ENCODE measurements at places on chromosomes 11 and 22. TPM values are rescaled to one million over a fixed set of nuclear protein-coding genes. Genes with fewer than 3 reads are reported as not detected.

GRCh38 chr11:72719144-72719543 lies 33.1 kb downstream of the ARAP1 start:
- DNase-seq: peak; percentile 64

DNA sequence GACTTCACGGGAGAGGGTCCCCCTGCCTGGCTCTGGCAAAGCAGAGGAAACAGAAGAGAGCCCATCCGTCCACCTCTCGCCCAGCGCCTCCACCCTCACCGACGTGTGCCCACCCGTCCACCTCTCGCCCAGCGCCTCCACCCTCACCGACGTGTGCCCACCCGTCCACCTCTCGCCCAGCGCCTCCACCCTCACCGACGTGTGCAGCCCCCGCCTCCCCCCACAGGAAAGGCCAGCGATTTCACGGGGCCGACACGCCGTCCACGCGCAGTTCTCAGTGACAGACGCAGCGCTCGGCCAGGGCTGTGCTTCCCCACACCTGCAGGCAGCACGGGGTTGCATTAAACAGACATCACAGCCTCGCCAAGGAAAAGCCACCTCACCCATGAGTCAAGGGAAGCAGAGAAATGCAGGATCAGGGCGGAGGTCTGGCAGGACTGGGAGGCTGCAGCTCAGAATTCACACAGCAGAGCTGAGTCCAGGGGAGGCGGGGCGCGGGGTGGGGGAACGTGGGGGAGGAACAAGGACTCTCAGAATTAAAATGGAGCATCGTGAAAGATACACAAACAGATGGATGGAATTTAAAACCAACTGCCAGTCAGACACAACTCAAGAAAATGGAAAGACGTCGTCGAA lies 377.7 kb downstream of the BRD1 start:
- no peak for DNase-seq

GRCh38 chr11:69947059-69947792 lies 128.0 kb upstream of the FGF3 start:
- peak; percentile 29 for DNase-seq

Gene CHID1
- total RNA-seq: 54.5 TPM

DNA sequence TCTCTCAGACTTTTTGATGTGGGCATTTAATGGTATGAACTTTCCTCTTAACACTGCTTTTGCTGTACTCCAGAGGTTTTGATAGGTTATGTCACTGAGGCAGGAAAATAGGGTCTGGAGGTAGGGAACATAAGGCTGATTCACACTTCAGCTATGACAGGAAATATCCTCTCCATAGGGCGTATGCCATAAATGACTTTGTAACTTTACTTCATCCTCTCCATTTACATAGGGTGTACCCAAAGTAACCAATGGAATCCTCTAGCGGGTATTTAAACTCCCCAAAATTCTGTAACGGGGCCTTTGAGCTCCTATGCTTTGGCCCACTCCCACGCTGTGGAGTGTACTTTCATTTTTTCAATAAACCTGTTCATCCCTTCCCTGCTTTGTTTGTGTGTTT lies 49.5 kb downstream of the OR2AT4 start:
- no peak for DNase-seq

Gene CD3E
- not detected for total RNA-seq

- DNase-seq: peak; percentile 13
Observed at GRCh38 chr11:131809203-131809918, 438.9 kb downstream of the NTM start.

Gene OR51B2
- total RNA-seq: 1.5 TPM

- peak; percentile 56 for DNase-seq
Observed at GRCh38 chr11:2885017-2885677, 428 bp downstream of the CDKN1C start.

DNA sequence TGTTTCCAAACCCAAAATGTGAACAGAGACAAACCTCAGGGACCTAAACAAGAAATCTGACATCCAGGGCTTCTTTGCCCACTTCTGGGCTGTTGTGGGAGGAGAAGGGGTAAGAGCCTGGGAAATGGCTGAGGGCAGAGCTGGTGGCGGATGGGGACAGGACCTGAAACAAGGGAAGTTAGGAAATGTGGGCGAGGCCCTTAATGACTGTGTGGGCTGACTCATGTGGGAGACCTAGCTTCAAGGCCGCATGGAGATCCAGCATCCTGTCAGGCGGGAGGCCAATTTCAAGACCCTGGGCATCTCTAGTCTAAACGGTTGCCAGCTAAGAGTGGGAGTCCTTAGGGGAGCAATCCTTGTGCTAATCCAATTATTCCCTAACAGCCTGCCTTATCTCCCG lies 2.1 kb upstream of the OAF start:
- DNase-seq: peak; percentile 84

DNA sequence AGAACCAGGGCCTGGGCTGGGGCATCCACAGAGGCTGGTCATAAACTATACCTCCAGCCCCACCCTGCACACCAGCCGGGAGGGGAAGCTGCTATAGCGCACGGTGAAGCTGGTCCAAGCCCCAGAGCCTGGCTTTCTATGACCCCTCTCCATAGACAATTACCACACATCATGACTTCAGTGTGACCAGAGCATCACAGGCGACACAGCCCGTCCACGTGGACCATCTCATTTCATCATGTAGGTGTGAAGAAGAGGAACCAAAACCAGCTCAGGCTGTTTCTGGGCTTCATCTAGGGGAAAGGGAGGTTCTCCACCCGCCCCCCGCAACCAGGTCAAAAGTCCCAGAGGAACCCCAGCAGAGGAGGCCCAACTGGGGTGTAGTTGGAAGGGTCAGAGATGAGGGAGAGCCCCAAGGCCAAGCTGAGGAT lies 3.0 kb downstream of the CXCR5 start:
- DNase-seq: no peak

- DNase-seq: peak; percentile 22
Observed at GRCh38 chr11:68146010-68146540, 24.9 kb upstream of the CHKA start.

GRCh38 chr22:45013138-45013537 lies 3.3 kb upstream of the PHF21B start:
- DNase-seq: no peak

Gene MAPK1
- total RNA-seq: 40.6 TPM

DNA sequence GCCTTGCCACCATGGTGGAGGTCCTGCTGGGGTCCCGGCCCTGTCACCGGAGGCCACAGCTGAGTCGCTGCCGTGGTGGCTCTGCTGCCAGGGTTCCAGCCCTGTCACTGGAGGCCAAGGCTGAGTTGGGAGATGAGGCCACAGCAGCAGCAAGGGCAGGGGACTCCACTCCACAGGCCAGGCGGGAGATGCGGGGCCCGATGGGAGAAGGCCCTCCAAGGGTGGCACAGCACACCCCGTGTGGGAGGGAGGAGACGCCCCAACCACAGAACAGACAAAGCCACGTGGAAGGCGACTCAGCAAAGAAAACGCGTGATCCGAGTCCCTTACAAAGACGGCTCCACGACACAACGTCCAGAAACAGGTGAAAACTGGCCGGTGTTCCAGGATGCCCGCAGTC lies 159.3 kb downstream of the BRD1 start:
- DNase-seq: no peak

DNA sequence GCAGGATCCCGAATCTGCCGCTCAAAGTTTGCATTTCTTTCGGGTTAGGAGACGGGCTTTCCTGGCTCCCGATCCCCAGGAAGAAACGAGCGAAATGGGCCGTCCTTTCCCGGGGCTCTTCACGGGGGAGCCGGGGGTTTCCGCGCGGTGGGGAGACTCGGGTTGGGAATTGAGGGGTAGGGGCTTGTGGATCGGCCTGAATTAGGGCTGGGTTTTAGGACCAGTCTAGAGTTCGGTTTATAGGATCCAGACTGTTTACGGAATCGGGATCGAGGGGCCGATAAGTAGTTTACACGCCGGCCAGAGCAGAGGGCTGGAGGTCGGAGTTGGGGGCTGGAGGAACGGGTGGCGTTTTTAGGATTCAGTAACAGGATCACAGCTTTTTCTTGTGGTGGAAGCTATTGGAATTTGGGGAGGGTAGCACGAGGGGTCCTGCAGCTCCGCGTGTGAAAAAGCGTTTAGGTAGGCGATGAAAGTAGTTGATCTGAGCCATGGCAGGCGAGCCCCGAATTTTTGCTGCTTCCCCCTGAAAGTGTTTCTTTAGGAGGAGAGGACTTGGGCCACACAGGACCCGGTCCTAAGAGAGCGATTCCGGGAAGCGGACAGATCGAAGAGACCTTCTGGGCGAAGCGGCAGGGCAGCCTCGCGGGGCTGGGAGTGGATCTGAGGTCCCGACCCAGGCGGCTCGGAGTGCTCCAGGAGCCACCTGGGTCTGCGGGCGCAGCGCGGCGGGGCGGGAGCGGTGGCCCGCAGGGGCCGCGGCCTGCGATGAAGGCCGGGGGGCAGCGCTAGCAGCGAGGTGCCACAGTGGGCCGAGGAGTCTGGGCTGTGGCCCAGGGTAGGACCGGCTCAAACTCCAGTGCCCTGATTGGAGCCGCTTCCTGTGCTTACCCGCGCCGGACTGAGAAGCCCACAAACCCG lies 1.6 kb downstream of the PKNOX2 start:
- DNase-seq: no peak

Gene TSKU
- total RNA-seq: 41.5 TPM

DNA sequence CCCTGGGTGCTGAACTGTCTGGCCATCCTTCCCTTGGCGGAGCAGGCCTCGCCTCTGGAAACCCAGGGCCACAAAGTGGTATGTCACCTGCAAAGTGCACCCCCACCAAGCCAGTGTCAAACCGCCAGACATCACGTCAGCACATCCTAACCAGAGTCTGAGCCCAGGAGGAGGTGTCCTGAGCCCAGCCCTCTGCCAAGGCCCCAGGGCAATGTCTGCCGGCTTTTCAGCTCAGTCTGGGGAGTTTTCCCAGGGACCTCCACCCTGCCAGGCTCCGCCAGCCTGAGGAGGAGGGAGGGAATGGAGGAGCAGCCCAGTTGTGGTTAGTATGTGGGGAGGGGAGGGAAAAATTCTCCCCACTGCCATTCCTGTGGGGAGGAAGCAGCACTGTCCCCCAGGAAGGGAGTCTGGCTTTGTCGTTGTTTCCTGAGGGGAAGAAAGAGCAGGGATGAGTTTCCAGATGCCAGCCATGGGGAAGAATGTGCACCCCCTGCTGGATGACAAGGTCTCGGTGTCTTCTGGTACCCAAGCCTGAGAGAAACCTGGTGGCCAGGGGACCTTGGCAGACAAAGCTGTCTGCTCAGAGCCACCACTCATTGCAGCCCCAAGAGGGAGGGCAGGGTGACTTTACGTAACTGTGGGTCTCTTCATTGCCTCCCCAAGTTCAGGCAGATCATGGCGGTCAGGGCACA lies 81.4 kb upstream of the CD82 start:
- DNase-seq: peak; percentile 13

Gene MMP27
- total RNA-seq: not detected

- peak; percentile 59 for DNase-seq
Observed at GRCh38 chr11:68212421-68213134, 518 bp downstream of the KMT5B start.

GRCh38 chr11:6219359-6219758 lies 14.0 kb downstream of the C11orf42 start:
- DNase-seq: peak; percentile 98

Gene OLFML1
- total RNA-seq: 0.96 TPM

GRCh38 chr11:69694781-69695180 lies 9.0 kb downstream of the FGF19 start:
- no peak for DNase-seq

Gene GTSE1
- total RNA-seq: 13.7 TPM

DNA sequence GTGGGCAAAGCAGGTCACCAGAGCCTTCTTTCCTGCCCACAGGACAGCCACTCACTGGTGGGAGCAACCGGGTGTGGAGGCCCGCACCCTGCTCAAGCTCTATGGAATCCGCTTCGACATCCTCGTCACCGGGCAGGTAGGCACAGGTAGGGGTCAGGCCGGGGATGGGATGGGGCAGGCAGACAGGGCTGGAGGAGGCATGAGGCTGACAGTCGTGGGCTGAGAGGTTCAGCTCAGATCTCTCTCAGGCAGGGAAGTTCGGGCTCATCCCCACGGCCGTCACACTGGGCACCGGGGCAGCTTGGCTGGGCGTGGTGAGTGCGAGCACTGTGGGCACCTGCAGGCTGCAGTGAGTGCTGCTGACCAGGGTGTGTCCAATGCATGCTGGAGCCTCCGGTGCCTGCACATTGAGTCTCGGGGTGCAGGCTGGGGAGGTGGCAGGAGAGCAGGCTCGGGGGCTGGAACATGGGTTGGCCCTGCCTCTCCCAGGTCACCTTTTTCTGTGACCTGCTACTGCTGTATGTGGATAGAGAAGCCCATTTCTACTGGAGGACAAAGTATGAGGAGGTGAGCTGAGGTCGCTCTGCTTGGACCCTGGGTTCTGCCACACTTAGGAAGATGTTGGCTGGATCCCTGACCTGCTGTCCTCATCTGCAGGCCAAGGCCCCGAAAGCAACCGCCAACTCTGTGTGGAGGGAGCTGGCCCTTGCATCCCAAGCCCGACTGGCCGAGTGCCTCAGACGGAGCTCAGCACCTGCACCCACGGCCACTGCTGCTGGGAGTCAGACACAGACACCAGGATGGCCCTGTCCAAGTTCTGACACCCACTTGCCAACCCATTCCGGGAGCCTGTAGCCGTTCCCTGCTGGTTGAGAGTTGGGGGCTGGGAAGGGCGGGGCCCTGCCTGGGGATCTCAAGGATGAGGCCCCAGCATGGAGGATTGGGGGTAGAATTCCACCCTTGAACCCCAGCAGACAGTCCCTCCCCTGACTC lies 6.3 kb downstream of the SLC7A4 start:
- DNase-seq: no peak

Gene DMC1
- 0.28 TPM for total RNA-seq

DNA sequence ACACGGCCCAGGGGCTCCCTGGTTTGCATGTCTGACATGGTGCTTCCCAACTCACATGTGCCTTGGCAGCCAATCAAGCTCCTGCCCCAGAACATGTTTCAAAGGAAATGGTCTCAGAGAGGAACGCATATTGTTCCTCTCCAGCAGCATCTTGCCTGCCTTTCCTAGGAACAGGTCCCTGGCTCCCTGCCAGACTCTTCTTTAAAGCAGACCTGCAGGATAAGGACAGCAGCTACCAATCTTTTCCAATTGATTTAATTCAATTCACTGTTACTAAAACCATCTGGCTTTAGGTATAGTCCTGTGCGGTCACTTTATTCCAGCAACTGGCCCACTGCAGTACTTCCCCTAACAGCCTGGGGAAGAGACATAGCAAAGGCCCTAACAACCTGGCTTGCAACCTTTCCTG lies 79.9 kb downstream of the AMBRA1 start:
- no peak for DNase-seq

- no peak for DNase-seq
Observed at GRCh38 chr11:78100261-78100660, 20.6 kb upstream of the NDUFC2 start.

Gene PPFIBP2
- total RNA-seq: 0.38 TPM
